ENCODE measurements at places on chromosomes 16 and 17.

DNA sequence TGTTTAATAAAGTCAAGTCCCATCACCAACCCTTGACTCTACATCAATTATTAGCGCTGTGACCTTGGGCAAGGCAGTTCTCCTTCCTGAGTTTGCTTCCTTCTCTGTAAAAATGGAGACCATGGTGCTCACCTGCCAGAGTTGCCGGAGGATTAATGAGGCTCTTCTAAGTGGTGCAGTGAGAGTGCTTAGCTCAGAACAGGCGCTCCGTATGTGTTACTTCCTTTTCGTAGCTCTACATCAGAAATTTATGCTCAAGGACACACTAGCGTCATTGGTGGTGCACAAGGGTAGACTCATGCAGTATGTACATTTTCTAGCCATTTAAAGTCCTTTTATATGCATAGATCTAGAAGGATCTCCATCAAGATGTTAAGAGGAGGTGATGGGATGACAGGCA is 17.4 kb upstream of the CMIP start:
- DNase-seq: no peak

GRCh38 chr17:75124041-75124818 is 7.3 kb downstream of the NT5C start:
- peak; percentile 98 for DNase-seq

GRCh38 chr16:89598199-89598598 is 15.2 kb upstream of the DPEP1 start:
- peak; percentile 60 for DNase-seq

DNA sequence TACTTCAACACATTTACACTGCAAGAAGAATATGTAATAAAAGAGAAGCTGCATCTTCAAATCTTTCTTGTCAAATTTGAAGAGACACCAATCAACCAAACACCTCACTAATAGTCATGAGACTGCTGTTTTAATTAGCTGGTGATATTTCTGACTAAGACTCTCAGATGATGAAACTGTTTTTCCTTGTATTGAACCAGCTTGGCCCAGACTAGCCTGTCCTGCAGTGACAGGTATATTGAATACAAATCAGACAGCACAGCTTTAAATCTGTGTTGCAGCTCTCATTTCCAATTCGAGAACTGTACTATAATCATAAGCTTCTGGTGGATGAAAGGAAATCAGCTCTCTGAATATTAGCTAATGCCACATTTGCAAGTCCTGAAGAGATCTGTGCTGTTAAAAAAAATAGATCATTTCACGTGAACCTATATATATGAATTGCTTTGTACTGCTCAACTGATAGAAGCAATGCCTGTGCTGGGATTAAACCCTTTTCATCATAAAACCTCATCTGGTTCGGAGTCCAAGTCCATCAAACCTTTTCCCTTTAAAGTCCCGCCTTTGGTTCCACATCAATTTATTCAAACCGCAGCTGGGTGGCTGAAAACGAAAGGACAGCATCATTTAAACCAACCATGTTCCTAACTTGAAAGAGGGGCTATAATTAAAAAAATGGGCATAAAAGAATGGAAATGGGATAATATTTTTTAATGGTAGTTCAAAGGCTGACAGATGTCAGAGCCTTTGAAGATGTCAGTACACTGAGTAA is 306.2 kb downstream of the CEP112 start:
- no peak for DNase-seq

DNA sequence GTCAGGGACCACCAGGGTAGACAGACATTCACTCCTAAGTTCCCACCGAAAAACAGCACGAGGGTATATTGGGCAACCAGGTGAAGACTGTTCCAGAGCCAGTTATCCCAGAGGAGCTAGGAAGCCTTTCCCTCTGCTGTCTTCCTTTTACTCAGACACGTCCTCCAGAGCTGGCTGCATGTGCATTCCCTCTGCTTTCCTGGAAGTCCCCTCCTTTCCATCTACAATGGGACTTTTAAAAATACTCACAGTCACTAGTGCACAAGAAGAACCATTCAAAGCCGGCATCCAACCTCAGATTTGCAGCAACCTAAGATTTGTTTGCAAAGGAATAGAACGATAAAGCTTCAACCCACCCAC is 32.5 kb upstream of the CRISPLD2 start:
- no peak for DNase-seq

DNA sequence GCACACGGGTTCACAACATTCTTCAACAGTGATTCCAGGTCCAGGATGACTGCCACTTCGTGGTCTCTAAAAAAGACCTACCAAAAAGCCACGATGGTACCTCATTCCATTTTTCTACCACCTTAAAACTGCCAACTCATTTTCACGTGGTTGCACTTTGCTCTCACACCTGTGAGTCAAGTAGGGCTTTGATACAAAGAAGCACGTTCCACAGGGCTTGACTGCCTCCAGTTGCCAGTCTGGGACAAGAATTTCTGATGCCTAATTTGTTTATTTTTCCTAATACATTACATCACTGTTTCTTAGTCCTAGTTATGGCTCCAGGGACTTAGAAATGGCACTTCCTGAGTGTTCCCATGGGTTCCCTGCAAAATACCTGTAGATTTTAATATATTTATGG is 911.6 kb upstream of the EEF2KMT start:
- no peak for DNase-seq

GRCh38 chr16:51982715-51983680 is 563.9 kb downstream of the TOX3 start:
- DNase-seq: peak; percentile 11

DNA sequence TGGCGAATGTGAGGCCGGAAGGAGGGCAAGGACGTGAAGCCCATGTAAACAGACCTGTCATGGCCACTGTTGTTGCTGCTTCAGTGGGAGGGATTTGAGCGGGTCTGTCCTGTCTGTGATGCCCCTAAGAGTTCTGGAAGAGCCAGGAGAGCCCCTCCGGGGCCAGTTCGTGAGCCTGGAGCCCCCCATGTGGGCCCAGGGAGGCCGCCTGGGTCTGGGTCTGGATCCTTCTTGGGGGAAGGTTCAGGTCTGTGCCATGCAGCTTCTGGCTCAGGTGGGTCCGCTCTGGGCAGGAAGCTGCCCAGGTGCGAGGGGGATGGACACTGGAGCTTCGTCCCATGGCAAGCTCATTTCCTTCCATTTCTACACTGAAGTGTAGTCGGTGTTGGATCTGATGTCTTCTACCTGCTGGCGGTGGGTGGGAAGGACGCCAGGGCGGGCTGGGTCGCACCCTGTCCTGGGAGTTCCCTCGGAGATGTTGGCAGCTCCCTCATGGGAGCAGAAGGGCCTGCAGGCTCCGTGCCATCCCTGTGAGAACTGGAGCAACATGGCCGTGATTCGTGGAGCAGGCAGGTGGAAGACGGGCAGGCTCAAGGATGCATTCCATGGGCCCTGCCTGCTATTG is 11.2 kb upstream of the WFIKKN1 start:
- no peak for DNase-seq

GRCh38 chr17:59863616-59864015 is 29.1 kb downstream of the TUBD1 start:
- DNase-seq: no peak

DNA sequence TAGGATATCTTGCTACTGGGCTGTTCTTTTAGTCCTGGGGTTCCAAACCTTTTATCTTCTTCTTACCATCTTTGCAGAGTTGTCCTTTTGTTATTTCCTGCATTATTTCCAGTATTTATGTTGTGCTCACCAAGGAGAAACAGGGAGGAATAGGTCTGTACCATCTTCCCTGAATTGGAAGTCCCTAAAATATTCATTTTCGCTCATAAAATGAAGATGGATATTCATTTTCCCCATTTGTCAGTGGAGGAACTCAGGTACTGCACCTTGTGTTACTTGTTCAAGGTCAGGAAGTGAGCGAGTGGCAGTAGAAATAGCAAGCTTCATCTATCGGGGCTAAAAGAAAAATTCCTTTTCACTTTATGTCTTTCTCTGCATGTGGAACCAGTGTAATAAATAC is 989.7 kb downstream of the CDH11 start:
- no peak for DNase-seq

DNA sequence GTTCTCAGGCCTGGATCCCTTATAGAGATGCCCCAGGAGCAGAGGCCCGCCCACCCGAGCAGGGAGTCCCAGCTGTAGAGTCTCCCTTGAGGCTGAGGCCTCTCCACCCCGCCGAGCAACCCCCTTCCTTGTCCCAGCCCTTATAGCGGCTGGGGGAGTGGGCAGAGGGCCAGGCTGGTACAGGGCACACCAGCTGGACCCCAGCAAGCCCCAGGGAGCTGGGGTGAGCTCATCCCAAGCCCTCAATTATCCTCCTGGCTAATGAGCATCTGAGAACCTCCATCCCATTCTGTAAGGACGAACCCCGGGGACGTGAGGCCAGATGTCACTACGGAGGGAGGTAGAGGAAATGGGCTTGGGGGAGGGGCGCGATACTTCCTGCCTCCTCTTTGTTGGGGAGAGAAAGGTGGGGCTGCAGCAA is 3.2 kb upstream of the SNN start:
- no peak for DNase-seq

- peak; percentile 51 for DNase-seq
These were observed 20.9 kb downstream of the KLHDC4 start for GRCh38 chr16:87744750-87745514.

GRCh38 chr17:32882734-32883133 is 5.8 kb upstream of the MYO1D start:
- DNase-seq: no peak

- DNase-seq: no peak
These were observed 507.8 kb upstream of the EEF2KMT start for GRCh38 chr16:5605404-5605803.

DNA sequence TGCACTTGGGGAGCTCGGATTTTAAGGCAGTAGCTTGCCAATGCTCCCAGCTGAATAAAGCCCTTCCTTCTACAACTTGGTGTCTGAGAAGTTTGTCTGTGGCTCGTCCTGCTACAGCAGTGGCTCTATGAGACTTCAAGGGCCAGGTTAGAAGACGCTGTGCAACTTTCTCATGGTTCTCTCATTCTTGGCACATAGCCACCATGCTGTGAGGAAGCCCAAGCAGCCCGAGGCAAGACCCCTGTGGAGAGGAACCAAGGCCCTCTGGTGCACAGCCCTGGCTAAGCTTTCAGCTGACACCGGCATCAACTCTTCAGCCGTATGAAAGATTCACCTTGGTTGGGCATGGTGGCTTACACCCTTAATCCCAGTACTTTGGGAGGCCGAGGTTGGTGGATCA is 116.9 kb upstream of the EEF2KMT start:
- no peak for DNase-seq

DNA sequence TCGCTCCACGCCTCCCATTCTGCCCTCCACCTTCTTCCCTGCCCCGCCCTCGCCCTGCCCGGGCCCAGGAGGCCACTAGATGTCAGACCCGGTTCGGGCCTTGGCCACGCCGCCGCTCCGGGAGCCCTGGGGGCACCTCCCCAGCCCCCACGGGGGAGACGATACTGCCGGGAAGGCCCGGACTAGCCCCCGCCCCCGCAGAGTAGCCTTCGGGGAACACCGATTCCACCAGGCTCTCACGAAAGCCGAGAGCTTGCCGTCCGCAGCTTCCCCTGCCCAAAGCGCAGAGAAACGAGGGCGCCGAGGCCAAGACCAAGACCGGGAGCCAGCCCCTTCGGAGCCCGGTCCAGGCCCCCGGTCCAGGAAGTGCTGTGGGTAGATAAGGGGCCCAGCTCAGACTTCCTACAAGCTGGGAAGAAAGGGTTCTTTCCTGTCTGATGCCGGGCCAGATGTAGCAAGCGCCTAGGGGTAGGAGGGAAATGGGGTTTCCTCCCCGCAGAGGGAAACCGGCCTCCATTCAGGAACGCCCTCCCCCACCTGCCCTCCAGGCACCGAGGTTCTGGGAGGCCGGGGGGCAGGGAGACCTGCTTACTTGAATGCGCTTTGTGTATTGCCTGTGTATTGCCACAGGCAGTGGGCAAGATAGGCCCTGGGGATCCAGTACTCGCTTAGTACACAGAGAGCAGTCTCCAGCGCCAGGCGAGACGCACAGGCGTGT is 806 bp upstream of the CYB561 start:
- DNase-seq: no peak

- DNase-seq: peak; percentile 28
These were observed 89.8 kb downstream of the KATNIP start for GRCh38 chr16:27639561-27640276.

- peak; percentile 44 for DNase-seq
These were observed 3.2 kb downstream of the NAGS start for GRCh38 chr17:44007346-44008204.

DNA sequence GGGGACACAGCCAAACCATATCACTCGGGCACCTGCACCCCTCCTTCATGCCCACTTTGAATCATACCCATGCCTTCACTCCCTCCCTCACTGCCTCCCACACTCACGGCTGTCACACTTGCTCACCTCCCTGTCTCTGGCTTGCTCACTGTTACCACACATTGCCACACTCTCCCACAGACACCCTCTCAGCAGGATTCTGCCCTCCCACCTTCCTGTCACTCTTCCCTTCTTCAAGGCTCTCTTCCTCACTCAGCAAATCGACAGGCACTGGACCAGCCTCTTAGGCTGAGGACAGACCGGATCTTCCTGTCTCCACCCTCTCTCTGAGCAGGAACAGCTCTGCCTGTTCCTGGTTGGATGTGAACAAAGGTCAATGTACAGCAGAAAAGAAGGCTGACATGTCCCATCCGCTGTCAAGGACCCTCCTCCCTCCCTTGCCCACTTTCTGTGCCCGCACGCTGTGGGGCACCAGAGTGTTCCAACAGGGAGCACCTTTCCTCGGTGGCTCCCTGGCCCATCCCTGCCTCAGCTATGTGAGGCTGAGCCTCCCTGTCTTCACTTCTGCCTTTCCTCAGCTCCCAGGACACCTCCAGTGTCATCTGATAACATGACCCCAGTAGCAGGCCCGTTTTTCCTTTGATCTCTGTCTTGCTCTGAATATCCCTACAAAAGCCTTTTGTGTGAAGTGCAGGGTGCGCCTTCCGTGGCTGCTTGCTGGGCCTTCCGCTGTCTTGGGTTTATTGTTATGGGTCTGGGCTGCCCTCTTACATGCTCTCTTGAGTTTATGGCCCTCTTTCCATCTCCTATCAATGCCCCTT is 47.0 kb downstream of the CCDC182 start:
- DNase-seq: no peak

DNA sequence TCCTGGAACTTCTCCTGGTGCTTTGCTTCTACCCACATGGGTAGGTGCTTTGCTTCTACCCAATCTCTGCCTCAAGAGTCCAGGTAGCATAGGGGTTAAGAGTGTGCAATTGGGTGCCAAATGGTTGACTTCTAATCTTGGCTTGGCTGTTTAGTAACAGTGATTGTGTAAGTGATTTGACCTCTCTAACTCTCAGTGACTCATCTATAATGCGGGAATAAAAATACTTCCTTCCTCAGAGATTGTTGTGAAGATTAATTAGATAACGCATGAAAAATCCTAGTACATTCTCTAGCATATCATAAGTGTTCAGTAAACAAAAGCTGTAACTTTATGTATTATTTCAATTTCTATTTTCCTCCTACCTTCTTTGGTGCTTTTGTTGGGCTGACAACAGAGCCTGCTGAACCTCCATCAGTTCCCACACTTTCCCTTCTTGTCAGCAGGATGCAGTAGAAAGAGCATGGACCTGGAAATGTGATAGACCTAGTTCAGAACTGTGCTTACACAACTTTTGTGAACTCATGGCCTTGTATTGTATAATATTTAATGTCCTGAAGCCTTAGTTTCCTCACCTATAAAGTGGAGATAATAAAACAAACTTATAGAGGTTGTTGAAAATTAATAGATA is 72.9 kb upstream of the SMIM36 start:
- DNase-seq: no peak

- no peak for DNase-seq
These were observed 33.8 kb downstream of the EPN2 start for GRCh38 chr17:19270704-19271611.
